ENCODE measurements at places on chromosomes 4 and X.

DNA sequence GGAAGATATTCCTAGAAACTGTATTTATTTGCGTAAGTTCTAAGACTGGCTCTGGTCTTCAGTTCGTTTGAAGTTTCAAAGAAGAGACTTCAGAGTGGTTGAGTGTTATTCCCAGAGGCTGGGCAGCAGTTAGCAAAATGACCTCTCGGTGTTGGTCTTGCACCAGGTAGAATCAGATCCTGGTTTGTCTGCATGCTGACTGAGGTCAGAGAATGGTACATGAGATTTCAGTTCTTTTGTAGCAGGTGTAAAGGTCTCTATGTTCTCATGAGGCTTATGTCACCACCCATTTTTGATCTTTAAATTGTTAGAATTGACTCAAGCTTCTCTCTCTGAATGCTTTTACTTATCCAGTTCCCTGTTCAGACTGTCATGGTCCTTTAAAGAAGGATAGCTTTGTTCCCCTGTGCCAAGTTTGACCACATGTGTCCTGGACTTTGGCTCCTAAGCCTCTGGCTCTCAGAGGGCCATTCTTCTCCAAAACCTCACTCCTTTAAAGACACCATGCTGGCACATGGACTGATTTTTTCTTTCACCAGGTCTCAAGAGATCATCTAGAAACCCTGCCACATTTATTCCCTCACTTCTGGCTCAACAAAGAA is 355.8 kb upstream of the BOD1L1 start:
- DNase-seq = no peak

DNA sequence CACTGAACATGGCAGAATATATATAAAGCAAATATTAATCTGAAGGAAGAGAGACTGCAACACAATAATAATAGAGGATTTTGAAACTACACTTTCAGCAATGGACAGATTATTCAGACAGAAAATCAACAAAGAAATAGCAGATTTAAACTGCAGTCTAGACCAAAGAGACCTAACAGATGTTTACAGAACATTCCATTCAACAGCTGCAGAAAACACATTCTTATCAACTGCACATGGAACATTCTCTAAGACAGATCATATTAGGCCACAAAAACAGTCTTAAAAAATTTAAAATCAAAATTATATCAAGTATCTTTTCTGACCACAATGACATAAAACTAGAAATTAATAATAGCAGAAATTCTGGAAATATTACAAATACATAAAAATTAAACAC is 27.1 kb downstream of the CENPE start:
- DNase-seq = no peak

DNA sequence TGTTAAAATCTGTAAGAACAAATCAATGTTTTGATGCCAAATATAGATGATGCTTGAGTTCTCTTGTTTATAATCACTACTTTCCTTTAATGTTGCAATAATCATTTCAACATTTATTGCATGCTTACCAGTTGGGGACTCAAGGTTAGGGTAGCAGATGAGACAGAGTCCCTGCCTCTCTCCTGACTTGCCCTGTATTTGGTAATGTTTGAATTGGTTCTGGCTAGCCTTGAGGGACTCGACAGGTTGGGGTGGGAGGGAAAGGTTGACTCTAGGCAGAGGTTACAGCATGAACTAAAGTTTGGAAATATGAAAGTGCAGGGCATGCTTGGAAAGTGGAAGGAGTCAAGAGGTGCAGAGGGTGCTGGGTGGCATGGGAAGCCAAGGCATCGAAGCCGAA is 2.0 kb downstream of the SEC24B start:
- DNase-seq = no peak

DNA sequence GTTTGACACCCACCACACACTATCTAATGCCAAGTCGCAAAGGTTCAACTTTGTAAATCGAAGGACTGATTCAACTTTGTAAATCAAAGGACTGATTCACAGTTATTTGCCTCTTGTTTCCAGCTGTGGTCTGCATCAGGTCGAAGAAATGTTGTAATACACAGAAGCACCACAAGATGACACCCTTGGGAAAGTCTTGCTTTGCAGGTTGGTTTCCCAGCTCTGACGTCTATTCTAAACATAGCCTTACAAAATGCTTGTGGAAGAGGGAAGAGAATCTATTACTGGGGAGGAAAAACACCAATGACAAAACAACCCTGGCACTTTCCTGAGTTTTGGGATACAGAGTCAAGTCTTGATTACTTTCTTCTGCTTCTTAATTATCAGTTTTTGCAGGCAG is 35.3 kb downstream of the SUPT20HL1 start:
- DNase-seq = peak; percentile 31

GRCh38 chrX:150348365-150348764 is 14.8 kb upstream of the MAMLD1 start:
- no peak for DNase-seq

GRCh38 chr4:114864060-114864459 is 249.4 kb downstream of the NDST4 start:
- no peak for DNase-seq

- DNase-seq = no peak
These were observed 138.9 kb downstream of the LARP7 start for GRCh38 chr4:112775801-112776200.

- no peak for DNase-seq
These were observed 67.5 kb downstream of the AGTR2 start for GRCh38 chrX:116238093-116238492.

DNA sequence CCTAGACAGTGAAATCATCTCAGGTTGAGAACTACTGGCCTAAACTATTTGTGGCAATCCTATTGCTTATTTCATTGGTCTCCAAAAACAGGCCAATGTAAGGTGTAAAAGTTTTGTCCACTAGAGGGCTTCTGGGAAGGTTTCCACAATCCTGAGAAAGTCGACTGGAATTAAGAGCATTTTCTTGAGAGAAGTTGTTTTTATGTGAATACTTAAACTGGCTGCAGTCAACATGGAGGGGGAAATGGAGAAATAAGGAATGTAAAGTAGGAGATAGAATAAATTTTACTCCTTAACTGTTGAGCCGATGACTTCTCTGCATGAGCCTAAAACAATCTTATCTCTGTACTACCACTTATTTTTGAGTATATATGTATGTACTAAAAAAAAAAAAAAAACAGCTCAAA is 11.0 kb upstream of the EIF4E start:
- peak; percentile 32 for DNase-seq

GRCh38 chrX:123755107-123755506 is 22.3 kb upstream of the THOC2 start:
- no peak for DNase-seq

- no peak for DNase-seq
These were observed 2.7 kb downstream of the HAND2 start for GRCh38 chr4:173527103-173527891.

DNA sequence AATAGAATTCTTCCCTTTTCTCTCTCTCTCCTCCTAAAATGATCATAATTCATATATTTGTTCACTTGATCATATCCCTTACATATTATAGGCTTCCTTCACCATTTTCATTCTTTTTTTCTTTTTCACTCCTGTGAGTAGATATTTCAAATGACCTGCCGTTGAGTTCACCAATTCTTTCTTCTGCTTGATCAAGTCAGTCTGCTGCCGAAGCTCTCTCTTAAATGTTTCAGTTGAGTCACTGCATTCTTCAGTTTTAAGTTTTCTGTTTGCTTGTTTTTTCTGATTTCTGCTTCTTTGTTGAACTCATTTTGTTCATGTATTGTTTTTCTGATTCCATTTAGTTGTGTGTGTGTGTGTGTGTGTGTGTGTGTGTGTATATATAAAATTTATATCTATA is 354.3 kb downstream of the GPAT3 start:
- no peak for DNase-seq

DNA sequence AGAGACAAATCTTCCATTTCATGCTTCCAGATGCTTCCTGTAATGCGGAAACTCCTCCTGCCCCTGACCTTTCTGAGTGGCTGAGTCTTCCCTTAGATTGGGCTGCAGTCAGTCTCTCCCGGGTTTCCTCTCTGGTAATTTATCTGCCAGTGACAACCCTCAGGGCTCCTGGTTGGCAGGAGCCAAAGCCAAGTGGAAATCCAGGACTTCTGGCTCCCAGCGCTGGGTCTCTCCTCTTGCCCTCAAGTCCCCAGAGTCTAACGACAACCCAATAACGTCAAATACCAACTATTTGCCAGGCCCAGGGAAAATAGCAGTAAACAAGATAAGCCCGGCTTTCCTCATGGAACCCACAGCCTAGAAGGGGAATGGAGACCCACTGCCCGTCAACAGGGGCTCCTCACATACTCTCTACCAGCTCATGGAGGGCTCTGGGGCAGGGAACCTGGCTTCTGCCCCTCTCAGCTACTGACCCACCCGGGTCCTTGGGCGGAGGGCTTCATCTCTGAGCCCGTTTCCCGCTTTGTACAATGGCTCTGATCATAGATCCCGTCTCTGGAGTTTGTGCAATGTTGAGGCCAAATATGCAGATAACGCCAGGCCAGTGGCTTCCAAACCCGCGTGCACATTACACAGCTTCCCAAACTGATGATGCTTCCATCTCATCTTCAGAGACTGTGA is 1.1 kb upstream of the TBC1D14 start:
- DNase-seq = no peak

Data from skeletal muscle cell (primary cell).